GM10248 (cell line): ENCODE measurements at places on chromosomes 1 and 21.

- no peak for DNase-seq
Observed at GRCh38 chr1:14138687-14139086, 438.7 kb downstream of the PRDM2 start.

DNA sequence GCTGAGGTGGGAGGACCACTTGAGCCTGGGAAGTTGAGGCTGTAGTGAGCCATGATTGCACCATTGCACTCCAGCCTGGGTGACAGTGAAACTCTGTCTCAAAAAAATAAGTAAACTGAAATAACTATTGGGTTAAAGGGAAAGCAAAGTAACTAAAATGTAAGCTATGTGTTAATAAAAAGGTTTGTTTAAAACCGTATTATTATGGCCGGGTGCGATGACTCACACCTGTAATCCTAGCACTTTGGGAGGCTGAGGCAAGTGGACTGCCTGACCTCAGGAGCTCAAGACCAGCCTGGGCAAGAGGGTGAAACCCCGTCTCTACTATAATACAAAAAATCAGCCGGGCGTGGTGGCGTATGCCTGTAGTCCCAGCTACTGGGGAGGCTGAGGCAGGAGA is 27.0 kb downstream of the NVL start:
- DNase-seq: no peak

DNA sequence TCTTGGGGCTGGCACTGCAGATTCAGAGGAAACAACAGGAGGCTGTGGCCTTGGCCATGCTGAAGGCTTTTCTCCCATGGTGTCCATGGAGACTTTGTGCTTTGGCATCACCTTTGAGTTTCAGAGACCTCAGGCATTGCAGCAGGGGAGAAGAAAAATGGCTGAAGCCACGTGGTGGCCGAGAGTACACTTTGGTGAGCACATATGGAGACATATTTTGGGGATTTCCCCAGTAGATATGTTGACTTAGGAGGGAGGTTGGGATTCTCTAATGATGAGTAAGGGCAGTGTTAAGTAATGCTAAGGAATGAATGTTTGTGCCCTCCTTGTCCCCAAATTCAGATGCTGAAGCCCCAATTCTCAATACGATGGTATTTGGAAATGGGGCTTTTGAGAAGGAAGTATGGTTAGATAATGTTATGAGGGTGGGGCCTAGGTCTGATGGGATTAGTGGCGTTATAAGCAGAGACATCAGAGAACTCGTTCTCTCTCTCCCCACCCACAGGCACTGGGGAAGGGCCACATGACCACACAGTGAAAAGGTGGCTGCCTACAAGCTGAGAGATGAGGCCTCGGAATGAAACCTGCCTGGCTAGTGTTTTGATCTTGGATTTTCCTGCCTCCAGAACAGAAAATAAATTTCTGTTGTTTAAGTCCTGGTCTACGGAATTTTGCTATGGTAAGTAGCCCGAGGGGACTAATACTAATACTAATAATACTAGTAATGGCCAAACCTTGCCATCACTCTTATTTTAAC is 98.6 kb downstream of the TBX19 start:
- DNase-seq: no peak

DNA sequence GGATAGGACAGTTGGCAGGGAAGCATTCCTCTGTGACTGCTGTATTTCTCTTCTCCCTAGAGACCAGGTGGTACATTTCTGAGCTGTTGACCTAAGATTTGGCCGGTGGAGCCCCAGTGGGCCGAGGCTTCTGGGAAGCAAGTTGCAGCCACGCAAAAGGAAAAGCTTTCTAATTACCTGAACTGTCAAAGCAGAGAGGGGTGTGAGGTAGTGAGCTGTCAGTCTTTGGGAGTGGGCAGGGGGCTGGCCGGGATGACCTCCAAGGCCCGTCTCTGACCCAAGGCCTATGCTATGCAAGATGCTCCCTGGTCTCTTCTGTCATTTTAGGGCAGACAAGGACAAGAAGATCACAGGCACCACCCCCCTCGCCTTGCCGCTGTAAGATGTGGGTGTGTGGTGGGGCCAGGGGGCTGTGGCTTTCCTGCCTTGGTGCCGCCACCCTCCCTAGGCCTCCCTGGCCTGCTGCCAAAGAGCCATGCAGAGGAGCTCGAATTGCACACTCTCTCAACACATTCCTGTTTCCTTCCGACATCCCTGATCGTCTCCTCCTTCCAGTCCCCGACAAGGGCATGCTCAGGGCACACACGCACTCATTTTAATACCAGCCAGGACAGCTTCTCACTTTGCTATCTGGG is 7.7 kb downstream of the PADI1 start:
- no peak for DNase-seq

- no peak for DNase-seq
Observed at GRCh38 chr1:243294723-243295121, 38.9 kb downstream of the SDCCAG8 start.
